Natural killer cell treated with Interleukin-12 subunit alpha and Interleukin-12 subunit beta and Interleukin-15 and Interleukin-18, amount 100 ng/mL, for 72 hours (primary cell): ENCODE measurements at places on chromosomes 6 and 20. TPM values are rescaled to one million over a fixed set of nuclear protein-coding genes. Genes with fewer than 3 reads are reported as not detected.

DNA sequence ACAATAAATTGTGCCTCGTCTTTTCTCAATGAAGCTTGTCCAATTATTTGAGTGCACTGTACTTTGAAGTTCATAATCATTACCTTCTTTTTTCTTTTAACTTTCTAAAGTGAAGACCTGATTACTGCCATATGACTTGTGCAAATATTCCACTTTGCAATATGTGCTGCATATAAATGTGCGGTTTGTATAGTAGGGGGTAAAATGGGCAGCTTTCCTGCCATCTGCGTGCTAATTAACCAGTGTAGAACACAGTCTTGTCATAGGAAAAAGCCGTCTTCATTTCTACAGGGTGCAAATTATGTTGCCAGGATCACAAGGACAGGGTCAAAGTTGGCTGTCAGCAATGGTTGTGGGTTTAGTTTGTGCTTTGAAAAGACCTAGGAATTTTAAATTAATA is 397.0 kb downstream of the NKAIN2 start:
- no peaks in the 10 kb centered on the region for H3K4me1 ChIP-seq
- no peak overlapping the region for H3K27ac ChIP-seq
- H3K4me3 ChIP-seq: no peak overlapping the region

GRCh38 chr20:40938020-40938419 is 90.6 kb upstream of the TOP1 start:
- peaks cover 9% of the 10 kb centered on the region for H3K36me3 ChIP-seq
- peaks cover 17% of the 10 kb centered on the region for H3K4me1 ChIP-seq
- DNase-seq: no peak
- H3K4me3 ChIP-seq: no peak overlapping the region
- peaks cover 8% of the 10 kb centered on the region for H3K27me3 ChIP-seq
- H3K27ac ChIP-seq: no peak overlapping the region

- H3K27me3 ChIP-seq: peaks cover 58% of the 10 kb centered on the region
- peaks cover 22% of the 10 kb centered on the region for H3K36me3 ChIP-seq
- peaks cover 48% of the 10 kb centered on the region for H3K4me1 ChIP-seq
- peak overlapping the region; percentile 80 for H3K27ac ChIP-seq
- H3K4me3 ChIP-seq: peak overlapping the region; percentile 92
Measured at GRCh38 chr6:6008648-6009421, 2.1 kb upstream of the NRN1 start.

- DNase-seq: no peak
- H3K27me3 ChIP-seq: no peaks in the 10 kb centered on the region
- H3K36me3 ChIP-seq: no peaks in the 10 kb centered on the region
- H3K4me1 ChIP-seq: no peaks in the 10 kb centered on the region
- no peak overlapping the region for H3K4me3 ChIP-seq
Measured at GRCh38 chr6:54053881-54054391, 57.3 kb upstream of the MLIP start.

GRCh38 chr6:133376743-133377142 is 135.6 kb downstream of the EYA4 start:
- H3K27me3 ChIP-seq: no peaks in the 10 kb centered on the region
- no peak overlapping the region for H3K4me3 ChIP-seq

HTR1E gene
- total RNA-seq: not detected

- no peaks in the 10 kb centered on the region for H3K36me3 ChIP-seq
- H3K27ac ChIP-seq: no peak overlapping the region
- H3K27me3 ChIP-seq: no peaks in the 10 kb centered on the region
- no peak overlapping the region for H3K4me3 ChIP-seq
Measured at GRCh38 chr6:46191961-46192360, 21.2 kb upstream of the ENPP5 start.

DNA sequence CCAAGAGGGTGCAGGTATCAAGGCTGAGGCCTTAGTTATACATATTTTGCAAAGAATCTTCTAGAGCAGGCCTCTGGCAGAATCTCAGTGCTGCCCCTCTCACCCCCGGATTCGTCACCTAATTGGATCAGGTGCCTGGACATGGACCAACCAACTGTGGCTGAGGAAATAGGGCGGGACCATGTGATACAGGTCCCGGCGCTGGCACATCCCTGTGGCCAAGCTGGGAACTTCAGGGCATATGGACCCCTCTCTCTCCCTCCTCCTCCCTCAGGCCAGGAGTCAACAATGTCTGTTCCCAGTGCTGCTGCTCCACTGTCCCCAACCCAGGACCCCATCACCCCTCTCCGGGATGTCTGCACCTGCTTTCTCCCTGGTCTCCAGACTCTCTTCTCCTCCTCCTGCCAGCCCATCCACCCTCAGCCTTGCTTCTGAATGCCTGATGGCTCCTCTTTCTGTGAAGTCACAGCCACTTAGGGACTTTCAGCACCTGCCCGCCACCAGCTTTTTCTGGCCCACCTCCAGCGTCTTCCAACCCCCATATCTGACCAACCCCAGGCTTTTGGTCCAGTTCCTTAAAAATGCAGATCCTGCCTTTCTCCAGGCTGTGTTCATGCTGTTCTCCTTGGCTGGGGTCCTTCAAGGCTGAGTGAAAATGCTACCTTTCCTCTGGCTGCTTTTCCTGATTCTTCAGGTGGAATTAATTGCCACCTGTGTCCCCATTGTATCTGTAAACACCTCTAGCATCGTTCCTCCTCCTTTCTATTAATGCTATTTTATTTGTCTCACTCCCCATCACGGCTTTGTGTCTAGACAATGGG is 19.0 kb upstream of the MLN start:
- H3K4me1 ChIP-seq: peaks cover 7% of the 10 kb centered on the region
- DNase-seq: no peak
- H3K27ac ChIP-seq: peak overlapping the region; percentile 22

GRCh38 chr6:106547601-106548453 is 81.5 kb downstream of the RTN4IP1 start:
- no peaks in the 10 kb centered on the region for H3K27me3 ChIP-seq
- no peak overlapping the region for H3K27ac ChIP-seq
- no peak for DNase-seq

SRMS gene
- not detected for total RNA-seq

DNA sequence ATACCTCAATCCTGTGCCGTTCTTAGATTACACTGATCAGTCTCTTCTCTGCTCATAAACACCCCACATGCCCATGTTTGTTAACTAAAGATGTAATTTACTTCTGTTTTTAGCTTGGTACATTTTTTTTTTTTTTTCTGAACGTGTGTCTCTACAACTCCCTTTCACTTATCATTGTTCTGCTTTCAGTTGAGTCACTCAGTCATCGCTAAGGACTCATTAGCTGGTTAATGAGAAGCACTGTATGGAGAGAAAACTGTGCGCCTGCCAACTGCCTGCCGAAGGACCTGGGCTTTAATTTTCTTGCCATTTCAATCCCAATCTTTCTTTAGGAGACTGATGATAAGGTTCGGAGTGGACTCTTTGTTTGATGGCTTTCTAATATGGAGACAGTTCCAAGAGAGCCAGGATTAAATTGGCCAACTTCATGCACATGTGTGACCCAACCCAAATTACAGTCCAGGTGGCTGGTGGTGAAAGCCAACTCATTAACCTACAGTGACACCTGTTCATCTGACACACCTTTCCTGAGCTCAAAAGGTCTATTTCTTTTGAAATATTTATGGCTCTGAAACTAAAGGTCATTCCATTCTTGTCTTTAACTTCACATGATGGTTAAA is 334.1 kb downstream of the BCKDHB start:
- H3K36me3 ChIP-seq: no peaks in the 10 kb centered on the region
- no peak overlapping the region for H3K4me3 ChIP-seq
- no peak overlapping the region for H3K27ac ChIP-seq
- H3K27me3 ChIP-seq: no peaks in the 10 kb centered on the region

- no peaks in the 10 kb centered on the region for H3K36me3 ChIP-seq
- no peak overlapping the region for H3K4me3 ChIP-seq
- H3K27me3 ChIP-seq: no peaks in the 10 kb centered on the region
- peaks cover 3% of the 10 kb centered on the region for H3K4me1 ChIP-seq
- peak overlapping the region; percentile 53 for H3K27ac ChIP-seq
- DNase-seq: no peak
Measured at GRCh38 chr6:15038013-15038791, 207.7 kb upstream of the JARID2 start.

SCRT2 gene
- total RNA-seq: not detected

- no peaks in the 10 kb centered on the region for H3K4me1 ChIP-seq
- H3K27me3 ChIP-seq: peaks cover 7% of the 10 kb centered on the region
- no peak for DNase-seq
- H3K27ac ChIP-seq: no peak overlapping the region
- H3K4me3 ChIP-seq: no peak overlapping the region
Measured at GRCh38 chr6:39884696-39885095, 49.6 kb downstream of the MOCS1 start.

HUS1B gene
- total RNA-seq: 7.8 TPM

MTCH1 gene
- total RNA-seq: 118 TPM

DNA sequence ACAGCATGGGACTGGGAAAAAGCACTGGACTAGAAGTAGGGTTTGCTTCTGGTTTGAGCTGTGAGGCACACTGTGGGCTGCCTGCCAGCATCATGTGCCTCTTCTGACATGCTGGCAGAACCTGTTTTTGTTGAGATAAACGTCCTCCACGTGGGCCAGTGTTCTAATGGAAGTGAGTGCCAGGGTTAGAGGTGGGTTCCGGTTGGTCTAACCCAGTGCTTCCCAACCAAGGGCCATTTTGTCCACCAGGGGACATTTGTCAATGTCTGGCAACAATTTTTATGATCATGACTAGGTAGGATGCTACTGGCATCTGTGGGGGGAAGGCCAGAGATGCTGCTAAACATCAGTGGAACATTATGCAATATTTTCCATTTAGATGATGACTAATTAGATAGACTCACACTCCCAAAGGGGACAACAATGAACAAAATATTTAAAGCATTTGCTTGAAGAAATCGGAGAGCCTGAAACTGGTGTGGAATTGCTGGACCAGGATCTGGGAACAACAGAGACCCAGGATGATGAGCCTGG is 7.8 kb upstream of the APMAP start:
- no peak overlapping the region for H3K4me3 ChIP-seq
- H3K27me3 ChIP-seq: no peaks in the 10 kb centered on the region
- peaks cover 4% of the 10 kb centered on the region for H3K4me1 ChIP-seq
- H3K36me3 ChIP-seq: peaks cover 6% of the 10 kb centered on the region
- no peak for DNase-seq

MOG gene
- total RNA-seq: not detected

GRCh38 chr20:9523636-9524035 is 9.2 kb downstream of the LAMP5 start:
- H3K36me3 ChIP-seq: no peaks in the 10 kb centered on the region
- H3K4me1 ChIP-seq: no peaks in the 10 kb centered on the region
- DNase-seq: no peak
- H3K27me3 ChIP-seq: peaks cover 3% of the 10 kb centered on the region

DNA sequence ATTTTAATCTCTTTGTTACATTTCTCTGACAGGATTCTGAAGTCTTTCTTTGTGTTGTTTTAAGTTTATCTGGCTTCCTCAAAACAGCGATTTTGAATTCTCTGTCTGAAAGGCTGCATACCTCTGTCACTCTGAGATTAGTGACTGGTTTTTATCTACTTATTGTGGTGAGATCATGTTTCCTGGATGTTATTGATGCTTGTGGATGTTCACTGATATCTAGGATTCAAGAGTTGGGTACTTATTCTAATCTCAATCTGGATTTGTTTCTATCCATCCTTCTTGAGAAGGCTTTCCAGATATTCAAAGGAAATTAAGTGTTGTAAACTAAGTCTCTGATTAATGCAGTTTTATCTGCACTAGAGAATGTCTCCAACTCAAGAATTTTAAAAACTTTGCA is 1076.1 kb upstream of the ADGRB3 start:
- no peak overlapping the region for H3K4me3 ChIP-seq
- DNase-seq: no peak
- H3K27ac ChIP-seq: no peak overlapping the region
- H3K4me1 ChIP-seq: no peaks in the 10 kb centered on the region
- H3K36me3 ChIP-seq: peaks cover 25% of the 10 kb centered on the region

GRCh38 chr20:24158281-24158680 is 169.7 kb upstream of the GGTLC1 start:
- no peaks in the 10 kb centered on the region for H3K27me3 ChIP-seq
- H3K36me3 ChIP-seq: no peaks in the 10 kb centered on the region
- DNase-seq: no peak
- peak overlapping the region; percentile 53 for H3K27ac ChIP-seq
- H3K4me1 ChIP-seq: peaks cover 41% of the 10 kb centered on the region
- H3K4me3 ChIP-seq: no peak overlapping the region

DNA sequence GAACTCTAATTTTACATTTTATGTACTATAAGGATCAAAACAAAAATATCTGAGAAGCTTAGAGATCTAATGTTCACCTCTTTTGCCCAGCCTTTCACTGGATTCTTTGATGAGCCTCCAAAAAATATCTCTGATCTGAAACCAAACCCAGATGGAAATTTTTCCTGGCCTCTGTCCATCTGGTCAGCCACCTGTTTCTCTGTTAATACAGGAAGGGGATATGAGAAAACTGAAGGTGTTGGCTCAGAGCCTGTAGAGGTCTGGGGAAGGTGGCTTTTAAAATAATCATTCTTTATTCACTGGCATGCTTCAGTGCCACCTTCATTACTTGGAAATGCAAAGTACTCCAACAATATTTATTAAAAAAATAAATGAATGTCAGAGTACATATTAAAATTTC is 8.5 kb upstream of the MCM3 start:
- H3K4me3 ChIP-seq: no peak overlapping the region
- peak overlapping the region; percentile 20 for H3K27ac ChIP-seq
- no peak for DNase-seq
- H3K27me3 ChIP-seq: peaks cover 2% of the 10 kb centered on the region
- H3K36me3 ChIP-seq: no peaks in the 10 kb centered on the region

DNA sequence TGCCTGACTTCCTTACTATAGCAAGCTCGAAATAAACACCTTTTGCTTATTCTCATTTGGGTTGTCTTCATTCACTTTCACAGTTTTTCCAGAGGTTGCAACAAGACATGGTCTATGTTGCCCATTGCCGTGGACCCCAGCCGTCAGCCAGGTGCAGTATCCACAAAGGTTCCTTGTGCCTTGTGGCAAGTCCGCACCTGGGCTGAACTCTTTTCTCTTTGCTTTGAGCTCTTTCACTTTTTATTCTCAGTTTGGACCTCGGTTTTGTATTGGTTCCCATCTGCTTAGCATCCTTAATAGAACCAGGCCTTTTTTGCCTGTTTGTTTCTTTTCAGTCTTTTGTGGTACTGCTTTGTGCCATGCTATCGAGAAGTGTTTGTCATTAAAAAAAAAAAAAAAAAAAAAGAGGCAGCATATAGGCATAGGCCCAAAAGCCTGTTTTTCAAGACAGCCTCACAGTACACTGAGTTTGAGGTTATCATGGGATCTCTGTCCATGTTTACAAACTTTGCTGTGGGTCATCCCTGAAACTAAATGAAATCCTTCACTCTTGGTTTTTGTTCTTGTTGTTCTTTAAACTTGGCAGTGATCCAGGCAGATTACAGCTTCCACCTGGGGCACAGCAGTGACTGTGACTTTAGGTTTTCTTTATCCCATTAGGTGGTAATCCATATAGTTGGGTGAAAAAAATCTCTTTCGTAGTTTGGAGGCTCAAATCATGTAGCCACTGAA is 33.3 kb downstream of the GSTA3 start:
- H3K27ac ChIP-seq: no peak overlapping the region
- DNase-seq: no peak
- H3K4me1 ChIP-seq: no peaks in the 10 kb centered on the region
- peaks cover 23% of the 10 kb centered on the region for H3K27me3 ChIP-seq

CDSN gene
- total RNA-seq: not detected

- no peak overlapping the region for H3K27ac ChIP-seq
- H3K4me1 ChIP-seq: no peaks in the 10 kb centered on the region
- H3K36me3 ChIP-seq: no peaks in the 10 kb centered on the region
- peaks cover 20% of the 10 kb centered on the region for H3K27me3 ChIP-seq
- DNase-seq: no peak
Measured at GRCh38 chr6:150681578-150682395, 82.1 kb downstream of the PLEKHG1 start.

ISM1 gene
- total RNA-seq: not detected
